ENCODE measurements at places on chromosomes 3 and 15.

- DNase-seq, result no peak
Measured at GRCh38 chr3:120587332-120587975, 8.7 kb upstream of the NDUFB4 start.

DNA sequence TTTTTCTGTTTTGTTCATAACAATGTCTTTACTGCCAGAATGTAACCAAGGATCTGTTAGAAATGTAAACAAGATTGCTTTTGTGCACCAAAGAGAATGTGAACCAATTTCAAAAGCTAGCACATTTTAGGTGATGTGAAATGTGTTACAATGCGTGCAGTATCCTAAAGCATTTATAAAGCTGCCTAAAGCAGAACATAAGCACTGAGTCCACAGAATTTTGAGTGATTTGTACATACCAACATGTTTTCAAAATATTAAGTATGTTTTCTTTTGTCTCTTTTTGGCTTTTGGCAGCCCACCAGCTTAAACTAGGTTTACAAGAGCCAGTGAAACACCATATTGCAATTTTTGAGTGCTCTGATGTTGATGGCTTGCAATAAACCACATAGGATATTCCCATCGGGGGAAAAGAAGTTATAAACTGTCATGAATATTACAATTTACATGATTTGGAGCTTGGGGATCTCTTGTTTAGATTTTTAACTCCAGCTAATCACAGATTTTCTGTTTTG lies 364.0 kb downstream of the ZIC1 start:
- DNase-seq, result no peak

DNA sequence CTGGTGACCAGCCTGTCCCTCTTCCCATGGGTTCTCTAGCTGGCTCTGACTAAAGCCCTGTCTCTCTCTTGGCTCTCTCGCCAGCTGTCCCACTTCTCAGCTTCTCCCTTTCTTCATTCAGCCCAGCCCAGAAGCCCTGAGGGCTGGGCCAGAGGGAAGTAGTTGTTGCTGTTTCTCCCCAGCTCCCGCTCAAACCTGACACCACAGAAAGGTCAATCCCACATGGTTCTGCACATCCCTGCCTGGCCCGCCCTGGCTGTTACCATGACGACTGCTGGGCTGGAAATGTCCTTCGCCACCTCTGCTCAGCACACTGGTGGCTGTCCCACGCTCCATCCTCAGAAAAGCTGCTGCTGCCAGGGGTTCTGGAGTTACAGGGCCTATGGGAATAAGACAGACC lies 25.9 kb downstream of the CCDC32 start:
- no peak for DNase-seq

DNA sequence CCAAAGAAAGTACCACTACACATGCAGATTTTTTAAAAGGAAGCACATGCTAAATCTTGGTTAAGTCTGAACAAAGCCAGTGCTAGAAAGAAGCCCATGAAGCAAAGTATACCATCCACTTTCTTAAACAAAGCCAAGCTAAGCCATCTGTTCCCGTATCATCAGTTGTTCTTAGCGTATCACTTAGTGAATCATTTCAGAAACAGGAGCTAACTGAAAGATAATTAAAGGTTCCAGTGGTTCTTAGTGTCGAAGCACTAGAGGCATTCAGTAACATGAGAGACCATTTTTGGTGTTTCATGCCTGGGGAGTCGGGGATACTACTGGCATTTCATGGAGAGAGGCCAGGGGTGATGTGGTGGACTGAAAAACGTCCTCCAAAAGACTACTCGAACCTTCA lies 12.8 kb downstream of the UBXN7 start:
- DNase-seq, result no peak

- DNase-seq, result no peak
Measured at GRCh38 chr3:137116619-137117018, 158.8 kb downstream of the IL20RB start.

GRCh38 chr3:44966795-44967278 lies 9.1 kb downstream of the ZDHHC3 start:
- no peak for DNase-seq

DNA sequence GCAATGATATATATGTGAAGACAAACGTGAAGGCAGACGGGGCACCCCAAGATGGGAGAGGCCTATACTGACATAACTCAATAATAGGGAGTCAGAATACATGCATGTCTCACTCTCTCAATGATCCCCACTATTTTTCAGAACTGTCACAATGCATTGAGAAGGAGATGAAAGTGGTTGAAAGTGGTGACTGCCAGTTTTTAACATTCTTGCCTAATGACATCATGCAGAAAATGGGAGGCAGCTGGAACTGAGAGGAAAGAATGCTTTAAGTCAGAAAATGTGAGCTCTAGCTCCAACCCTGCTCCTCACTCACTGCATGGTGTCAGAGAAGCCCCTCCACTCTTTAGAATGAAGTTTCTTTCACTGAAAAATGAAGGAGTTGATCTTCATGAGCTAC lies 55.3 kb upstream of the P2RY1 start:
- DNase-seq, result no peak

GRCh38 chr3:171011873-171012336 lies 14.6 kb downstream of the SLC2A2 start:
- DNase-seq, result no peak

- no peak for DNase-seq
Measured at GRCh38 chr15:60399931-60400330, 2.1 kb upstream of the ANXA2 start.

DNA sequence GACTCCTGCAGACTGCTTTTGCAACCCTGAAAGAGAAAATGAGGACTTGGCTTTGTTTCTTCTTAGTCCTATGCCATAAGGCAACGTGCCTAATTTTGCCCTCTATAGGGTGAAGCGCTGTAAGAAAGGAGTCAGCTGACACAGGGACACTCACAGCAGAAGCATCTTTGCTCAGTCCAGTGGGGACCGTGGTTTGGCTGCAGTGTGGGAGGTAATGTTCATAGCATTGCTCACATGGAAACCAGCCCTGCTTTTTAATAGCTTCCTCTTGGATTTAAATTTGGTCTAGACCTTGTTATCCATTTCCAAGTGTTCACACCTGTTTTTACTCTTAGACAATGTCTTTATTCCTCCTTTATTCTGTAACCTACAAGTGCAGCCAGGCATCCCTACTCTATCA lies 1032.1 kb downstream of the NTRK3 start:
- DNase-seq, result no peak

DNA sequence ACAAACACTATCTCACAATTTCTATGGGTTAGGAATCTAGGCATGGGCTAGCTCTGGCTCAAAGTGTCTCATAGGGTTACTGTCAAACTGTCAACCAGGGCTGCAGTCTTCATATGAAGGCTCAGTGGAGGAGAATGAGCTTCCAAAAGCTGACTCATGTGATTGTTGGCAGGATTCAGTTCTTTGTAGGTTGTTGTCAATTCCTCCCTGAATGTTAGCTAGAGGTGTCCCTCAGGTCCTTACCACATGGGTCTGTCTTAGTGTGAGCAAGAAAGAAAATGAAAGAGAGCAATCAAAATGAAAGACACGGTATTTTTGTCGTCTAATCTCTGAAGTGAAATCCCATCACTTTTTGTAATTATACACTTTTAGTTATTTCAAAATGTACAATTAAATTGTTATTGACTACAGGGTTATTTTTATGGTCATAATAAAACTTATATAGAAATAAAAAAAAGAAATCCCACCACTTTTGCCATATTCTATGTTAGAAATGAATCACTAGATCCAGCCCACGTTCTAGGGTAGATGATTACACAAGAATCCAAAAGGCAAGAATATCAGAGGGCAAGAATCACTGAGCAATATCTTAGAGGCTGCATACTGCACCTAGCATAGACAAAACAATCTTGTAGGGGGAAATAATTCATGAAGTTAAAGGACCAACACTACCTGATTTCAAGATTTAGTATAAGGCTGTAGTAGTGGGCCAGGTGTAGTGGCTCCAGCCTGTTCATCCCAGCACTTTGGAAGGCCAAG lies 8.4 kb downstream of the ACSBG1 start:
- DNase-seq, result peak; percentile 33

- no peak for DNase-seq
Measured at GRCh38 chr3:8914491-8914890, 48.8 kb downstream of the RAD18 start.

GRCh38 chr3:190646996-190647395 lies 133.1 kb downstream of the IL1RAP start:
- DNase-seq, result no peak

DNA sequence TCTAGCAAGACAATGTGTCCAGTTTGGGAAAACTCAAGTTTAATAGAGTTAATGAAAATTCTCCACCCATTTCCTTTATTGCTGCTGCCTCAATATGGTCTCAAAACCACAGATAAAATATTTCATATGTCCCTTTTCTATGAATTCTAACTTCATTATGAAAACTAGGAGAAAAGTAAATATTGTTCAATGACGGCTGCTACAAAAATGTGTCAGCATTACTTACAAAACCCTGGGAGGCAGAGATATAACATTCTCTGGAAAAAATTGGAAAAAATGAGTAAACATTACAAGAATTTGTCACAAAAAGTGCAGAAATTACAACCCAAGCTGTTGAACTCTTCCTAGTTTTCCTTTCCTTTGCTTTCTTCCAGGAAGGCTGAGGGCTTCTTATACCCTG lies 22.2 kb upstream of the FBN1 start:
- no peak for DNase-seq

DNA sequence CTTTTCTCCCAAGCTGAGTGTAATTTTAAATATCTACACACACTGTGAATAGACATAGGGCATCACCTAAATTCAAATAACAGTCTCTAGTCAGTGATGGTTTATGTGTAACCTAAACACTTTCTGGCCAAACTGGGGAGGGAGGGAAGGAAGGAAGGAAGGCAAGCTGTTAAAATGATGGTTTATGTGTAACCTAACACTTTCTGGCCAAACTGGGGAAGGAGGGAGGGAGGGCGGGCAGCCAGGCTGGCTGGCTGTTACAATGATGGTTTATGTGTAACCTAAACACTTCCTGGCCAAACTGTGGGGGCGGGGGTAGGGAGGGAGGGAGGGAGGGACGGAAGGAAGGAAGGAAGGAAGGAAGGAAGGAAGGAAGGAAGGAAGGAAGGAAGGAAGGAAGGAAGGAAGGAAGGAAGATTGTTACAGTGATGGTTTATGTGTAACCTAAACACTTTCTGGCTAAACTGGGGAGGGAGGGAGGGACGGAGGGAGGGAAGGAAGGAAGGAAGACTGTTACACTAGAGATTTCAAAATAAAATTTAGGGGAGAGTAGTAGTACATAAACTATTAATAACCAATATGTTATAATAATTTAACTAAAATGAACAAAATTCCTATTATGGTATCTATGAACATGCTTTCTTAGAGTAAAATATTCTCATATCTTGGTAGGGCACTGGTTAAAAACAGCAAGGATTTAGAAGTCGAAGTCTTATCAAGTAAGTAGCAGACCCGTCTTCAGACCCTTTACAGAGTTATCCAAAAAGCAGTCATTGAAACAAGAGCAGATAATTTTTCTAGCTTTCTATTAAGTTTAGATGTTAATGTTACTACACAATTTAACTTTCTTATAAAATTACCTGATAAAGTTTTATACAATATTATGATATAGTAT lies 148.1 kb downstream of the LMLN start:
- no peak for DNase-seq

GRCh38 chr3:187263270-187263669 lies 28.3 kb downstream of the MASP1 start:
- no peak for DNase-seq

DNA sequence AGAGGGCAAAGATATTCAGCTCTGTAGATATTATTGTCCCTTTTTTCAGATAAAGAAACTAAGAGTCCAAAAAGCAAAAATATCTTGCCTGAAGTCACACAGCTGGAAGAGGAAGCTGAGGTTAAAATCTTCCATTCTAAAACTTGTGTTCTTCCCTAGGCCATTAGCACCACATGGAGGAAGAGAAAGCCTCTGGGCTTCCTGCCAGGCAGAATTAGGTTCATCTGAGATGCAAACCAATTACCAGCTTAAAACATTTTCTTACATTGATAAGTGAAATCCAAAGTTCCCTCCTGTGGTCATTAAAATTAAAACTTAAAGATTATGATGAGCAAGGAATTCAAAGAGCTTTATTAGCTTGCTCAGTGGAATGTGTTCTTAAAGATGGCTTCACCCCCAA lies 235.3 kb upstream of the SETMAR start:
- no peak for DNase-seq

DNA sequence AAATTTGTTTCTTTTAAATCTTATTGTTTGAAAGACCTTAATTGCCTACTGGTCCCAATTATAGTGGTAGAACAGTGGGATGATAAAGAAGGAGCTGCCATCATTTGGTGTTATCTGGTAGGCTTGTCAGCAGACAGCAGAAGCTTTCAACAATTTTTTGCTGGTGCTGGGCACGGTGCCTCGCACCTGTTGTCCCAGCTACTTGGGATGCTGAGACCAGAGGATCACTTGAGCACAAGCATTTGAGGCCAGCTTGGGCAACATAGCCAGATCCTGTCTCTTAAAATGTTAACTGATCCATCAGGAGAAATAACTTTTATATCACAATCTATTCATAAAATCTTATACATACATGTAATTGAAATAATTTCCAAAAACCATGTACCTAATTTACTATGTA lies 36.0 kb downstream of the SENP5 start:
- no peak for DNase-seq

GRCh38 chr3:112124907-112125607 lies 8.0 kb downstream of the GCSAM start:
- DNase-seq, result no peak

DNA sequence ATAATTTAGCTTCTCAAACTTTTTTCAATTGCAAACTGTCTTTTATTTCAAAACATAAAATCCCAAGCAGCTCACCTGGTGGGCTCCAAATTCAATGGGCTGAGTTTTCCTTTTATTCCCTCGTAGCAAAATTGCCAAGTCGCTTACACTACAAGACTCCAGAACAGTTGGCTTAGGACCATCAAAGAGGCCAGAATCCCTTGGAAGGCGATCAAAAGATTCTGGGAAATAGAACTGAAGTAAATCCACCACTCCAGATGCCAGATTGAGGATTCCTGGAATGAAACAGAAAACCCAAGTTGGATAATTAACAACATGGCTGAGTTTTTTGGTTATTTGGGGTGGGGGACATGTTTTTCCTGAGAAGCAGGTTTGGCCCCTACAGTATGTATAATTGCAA lies 87.7 kb upstream of the DCLK3 start:
- no peak for DNase-seq

DNA sequence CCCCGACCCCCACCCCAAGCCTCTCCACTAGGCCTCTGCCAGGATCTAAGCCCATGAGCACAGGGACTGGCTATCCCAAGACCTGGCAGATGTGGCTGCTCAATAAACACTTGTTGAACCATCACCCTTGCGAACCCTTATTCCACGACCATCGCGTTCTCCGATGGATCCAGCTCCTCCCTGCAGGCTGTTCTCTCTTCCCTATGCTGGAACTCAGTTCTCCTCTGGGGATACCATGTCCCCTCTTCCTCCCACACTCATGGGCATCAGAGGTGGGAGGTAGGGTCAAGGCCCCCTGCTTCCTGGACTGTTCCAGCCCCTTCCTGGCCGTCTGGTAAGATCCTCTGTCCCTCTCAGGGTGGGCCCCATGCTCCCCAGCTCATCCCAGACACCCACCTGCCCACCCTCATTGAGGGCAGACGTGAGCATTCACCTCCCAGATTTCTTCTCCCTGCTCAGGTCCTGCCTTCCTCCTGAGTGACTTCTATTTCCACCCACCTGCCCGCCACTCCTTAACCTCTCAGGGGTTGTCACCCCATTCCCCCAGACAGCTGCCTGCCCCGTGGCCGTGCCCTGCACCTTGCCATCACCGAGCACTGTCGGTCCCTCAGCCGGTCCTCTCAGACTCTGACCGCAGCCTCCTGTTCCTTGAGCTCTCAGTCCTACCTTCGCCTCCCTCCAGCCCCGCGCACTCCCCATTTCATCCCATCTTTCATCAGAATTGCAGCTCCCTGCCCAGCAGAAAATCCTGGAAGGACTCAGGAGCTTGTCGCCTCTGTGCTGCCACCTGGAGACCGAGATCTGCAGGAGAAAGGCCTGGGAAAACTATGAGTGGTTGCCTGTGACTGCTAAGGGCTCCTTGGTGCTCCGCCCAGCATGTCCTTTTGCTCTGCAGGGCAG lies 42.0 kb downstream of the PML start:
- DNase-seq, result no peak

All from GM19239 (cell line).